ENCODE measurements at places on chromosomes 16 and 17.

DNA sequence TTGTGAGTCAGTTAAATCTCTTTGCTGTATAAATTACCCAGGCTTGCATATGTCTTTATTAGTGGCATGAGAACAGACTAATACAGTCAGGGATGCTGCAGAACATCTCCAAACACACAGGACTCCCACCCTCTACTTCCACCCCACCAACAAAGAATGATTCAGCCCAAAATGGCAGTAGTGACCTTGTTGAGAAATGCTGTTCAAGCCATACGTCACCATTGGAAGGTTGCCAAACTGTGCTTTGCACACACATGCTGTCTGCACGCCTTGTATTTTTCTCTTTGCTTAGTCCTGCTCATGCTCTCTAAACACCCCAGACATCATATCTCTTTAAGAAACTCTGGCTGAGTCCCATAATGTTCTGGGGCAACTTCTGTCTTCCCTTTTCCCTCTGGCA lies 589.6 kb downstream of the WWOX start:
- no peak for DNase-seq

- DNase-seq, result no peak
Observed at GRCh38 chr17:51643702-51644490, 383.6 kb downstream of the UTP18 start.

DNA sequence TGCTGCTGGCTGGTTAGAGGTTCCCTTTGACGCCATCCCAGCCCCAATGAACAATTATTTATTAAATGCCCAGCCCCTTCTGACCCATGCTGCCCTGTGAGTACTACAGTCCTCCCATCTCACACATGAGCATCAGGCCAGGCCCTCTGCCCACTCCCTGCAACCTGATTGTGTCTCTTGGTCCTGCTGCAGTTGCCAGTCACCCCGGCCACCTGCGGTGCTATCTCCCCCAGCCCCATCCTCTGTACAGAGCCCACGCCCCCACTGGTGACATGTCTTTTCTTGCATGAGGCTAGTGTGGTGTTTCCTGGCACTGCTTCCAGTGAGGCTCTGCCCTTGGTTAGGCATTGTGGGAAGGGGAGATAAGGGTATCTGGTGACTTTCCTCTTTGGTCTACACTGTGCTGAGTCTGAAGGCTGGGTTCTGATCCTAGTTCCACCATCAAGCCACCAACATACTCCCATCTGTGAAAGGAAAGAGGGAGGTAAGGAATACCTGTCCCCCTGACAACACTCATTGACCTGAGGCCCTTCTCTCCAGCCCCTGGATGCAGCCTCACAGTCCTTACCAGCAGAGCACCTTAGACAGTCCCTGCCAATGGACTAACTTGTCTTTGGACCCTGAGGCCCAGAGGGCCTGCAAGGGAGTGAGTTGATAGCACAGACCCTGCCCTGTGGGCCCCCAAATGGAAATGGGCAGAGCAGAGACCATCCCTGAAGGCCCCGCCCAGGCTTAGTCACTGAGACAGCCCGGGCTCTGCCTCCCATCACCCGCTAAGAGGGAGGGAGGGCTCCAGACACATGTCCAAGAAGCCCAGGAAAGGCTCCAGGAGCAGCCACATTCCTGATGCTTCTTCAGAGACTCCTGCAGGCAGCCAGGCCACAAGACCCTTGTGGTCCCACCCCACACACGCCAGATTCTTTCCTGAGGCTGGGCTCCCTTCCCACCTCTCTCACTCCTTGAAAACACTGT lies 11.3 kb downstream of the CX3CL1 start:
- no peak for DNase-seq

DNA sequence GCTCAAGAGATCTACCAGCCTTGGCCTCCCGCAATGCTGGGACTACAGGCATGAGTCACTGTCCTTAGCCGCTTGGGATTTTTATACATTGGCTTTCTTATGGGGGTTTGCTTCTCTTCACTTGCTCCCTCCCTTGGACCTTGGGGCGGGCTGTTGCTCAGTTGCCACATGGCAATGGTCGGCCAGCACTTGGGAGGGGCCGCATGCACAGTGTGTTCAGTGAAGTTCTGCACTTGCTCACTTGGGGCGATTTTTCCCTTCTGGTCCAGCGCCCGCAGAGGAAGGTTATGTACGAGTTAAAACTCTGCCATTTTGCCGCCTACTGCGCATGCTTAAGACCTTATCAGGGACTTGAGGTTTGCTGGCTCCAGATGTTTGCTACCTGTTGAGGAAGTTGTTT lies 1367.6 kb upstream of the CDH8 start:
- no peak for DNase-seq

DNA sequence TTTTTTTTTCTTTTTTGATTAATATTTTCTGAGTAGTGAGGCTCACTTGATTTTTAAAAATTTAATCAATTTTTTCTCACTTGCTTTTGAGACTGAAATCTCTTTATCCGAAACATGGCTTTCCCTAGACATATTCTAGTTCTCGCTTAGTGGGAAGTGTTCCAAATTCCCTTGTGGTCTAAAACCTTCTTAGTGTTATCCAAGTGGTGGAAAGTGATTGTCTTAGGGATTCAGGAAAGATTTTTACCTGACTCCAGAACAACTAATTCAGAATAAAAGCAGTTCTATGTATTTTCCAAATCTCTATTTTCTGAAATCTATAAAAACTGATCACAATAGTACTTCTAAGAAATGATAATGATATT lies 178.8 kb downstream of the MAP2K6 start:
- no peak for DNase-seq

DNA sequence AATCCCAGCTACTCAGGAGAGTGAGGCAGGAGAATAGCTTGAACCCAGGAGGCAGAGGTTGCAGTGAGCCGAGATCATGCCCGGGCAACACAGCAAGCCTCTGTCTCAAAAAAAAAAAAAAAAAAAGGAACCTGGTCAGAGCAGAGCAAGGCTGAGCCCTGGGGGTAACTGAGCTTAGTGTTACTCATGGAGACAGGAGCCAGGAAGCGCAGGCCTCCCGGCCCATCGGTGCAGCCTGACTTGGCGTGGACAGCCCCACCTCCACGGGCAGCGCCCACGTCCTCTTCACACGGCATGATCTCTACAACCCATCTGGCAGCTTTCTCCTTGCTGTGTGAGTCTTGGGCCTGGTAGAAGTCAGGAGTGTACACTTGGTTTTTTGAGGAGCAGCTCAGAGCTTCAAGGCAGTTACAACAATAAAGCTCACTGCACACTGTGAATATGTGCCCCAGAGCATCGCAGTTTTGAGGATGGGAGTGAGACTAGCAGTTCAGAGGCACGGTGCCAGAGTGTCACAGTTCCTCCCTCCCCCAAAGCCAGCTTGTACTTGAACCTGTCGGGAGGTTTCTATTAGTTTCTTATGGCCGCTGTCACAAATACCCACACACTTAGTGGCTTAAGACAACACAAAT lies 129.9 kb downstream of the RAP1GAP2 start:
- DNase-seq, result no peak

GRCh38 chr16:67661101-67661761 lies 471 bp downstream of the PARD6A start:
- DNase-seq, result no peak

DNA sequence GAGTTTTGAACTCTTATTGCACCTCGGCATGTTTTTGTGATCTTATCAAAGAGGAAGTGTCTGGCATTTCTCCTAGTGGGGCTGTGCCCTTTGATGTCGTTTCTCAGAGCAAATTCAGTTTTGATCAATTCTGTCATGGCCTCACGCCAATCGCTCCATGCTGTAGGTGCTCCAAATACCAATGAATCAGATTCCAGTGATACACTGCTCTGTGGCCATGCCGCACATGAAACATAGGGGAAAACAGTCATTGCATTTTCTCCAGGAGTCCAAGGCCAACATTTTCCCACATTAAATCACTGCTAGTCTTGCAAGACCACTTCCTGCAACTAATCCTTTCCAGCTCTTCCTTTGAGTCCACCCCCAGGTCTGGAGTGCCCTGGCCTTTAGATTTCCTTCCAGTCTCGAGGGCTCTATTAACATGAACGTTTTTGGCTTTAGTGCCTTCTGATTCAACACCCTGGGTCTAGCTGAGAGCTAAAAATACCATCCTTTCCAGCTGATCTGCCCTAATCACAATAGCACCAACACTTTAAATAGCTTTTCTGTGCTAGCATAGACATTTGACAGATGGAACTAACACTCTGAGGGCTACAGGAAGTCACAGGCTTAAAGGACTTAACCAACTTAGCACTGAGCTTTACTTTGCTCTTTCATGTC lies 18.2 kb upstream of the RASL10B start:
- no peak for DNase-seq

GRCh38 chr17:17752821-17753321 lies 71.6 kb downstream of the RAI1 start:
- DNase-seq, result no peak

DNA sequence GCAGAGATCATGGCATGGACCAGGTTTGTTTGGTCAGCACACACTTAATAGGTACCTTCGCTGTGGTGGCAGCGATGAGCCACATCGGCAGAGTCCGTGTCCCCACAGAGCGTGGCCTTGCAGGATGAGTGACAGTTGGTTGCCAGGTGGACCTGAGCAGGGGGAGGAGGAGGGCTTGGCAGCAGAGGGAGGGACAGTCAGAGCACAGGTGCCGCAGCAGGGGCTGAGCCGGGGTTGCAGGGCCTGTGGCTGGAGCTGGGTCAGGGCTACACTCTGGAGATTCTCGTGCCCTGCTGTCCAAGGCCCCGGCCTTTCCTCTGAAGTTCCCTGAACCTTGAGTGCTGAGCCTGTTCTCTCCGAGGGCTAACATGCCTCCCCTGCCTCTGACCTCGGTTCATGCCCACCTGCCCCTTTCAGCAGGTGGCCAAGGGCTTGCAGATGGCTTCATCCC lies 24.8 kb downstream of the POLR3E start:
- no peak for DNase-seq

- DNase-seq, result no peak
Observed at GRCh38 chr16:74711938-74712337, 11.3 kb upstream of the MLKL start.

DNA sequence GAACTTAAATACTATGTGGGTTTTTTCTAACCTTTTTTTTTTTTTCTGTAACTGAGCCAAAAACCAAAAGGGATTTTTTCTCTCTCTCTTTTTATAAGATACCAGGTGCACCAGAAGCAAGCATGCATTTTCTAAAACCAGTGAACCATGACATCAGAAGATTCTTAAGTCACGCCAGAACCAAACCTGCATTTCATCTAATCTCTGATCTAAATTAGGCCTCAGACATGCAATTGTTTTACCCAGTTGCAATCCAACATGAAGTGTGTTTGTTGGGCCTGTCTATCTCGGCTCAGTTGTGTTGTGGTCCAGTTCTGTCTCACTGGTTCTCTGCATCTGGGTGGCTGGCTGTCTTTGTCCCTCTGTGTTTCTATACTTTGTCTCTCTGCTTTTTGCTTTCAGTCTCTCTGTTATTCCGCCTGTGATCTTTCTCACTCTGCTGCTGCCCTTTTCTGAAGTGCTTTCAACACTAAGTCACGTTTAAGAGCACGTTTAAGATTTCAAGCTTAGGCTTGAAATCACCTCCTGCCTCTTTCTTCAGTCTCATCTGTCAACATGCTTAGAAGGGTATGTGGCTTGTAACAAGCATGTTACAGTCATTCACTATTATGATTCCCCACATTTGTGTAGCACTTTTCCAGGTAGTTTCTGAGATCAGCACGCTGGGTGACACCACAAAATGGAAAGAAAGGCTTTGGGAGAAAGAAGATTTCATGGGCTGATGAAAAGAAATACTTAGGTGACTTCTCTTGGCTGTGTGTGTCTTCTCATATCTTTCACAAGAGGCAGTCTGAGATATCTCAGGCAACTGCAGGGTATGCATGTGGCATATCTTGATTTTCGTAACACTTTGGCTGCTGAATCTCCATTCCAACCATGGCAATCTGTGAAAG lies 488.9 kb downstream of the SHISA9 start:
- DNase-seq, result no peak

- DNase-seq, result no peak
Observed at GRCh38 chr16:84303516-84303915, 8.8 kb downstream of the WFDC1 start.

Measured in forelimb muscle (tissue), 1 donor.